Trophoblast cell (in vitro differentiated cells and primary cell): ENCODE measurements at places on chromosomes 4 and X.
A peak's percentile ranks its signal among the peaks of the same experiment; 100 is the strongest.

DNA sequence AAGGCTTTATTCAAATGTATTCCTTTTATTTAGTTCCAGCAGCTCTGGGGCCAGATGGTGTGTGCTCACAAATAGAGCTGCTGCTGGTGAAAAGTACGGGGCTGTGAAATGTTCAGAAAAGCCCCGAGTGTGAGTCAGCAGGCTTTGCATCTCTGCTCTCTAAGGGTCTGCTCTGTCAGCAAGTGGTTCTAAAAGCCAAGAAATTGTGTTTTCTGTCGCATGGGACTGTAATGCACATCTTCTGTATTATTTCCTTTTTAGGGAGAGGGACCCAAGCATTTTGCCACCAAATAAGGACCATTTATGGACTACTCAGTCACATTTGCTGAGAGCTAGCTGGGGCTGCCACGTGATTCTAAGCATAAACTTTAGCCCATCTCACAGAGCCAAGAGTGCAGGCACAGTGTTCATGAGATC, 82.9 kb upstream of the NHS start:
- H3K27ac ChIP-seq, result no peak overlapping the region
- no peak overlapping the region for H3K4me3 ChIP-seq
- peaks cover 4% of the 10 kb centered on the region for H3K4me1 ChIP-seq
- no peaks in the 10 kb centered on the region for H3K36me3 ChIP-seq
- DNase-seq, result no peak

DNA sequence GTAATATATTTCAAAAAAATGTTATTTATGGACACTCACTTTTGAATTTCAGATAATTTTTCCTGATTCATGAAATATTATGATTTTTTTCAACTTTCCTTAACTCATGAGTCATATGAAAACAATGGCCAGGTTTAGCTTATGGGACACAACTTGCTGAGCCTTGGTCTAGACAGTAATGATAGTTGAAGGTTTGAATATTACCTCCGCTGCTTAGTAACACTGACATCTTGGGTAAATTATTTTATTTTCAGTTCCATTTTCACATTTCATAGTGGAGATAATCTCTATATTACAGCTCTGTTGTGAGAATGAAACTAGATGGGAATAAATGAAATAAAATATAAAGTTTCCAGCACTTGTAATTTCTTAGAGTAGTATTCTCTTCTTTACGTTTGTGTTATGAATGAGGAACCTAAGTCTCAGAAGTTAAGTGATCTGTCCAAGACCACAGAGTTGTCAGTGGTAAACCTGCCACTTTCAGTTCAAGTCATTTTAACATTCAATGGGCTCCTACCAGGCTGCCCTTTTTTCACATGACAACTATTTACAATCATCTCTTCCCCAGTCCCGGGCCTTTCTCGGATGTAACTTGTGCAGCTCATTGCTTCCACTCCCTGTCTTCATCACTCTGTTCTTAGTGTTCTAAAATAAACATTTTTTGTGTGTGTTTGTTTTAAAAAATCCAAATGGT, 46.8 kb upstream of the GC start:
- no peak overlapping the region for H3K27ac ChIP-seq
- H3K4me1 ChIP-seq, result peaks cover 2% of the 10 kb centered on the region

DNA sequence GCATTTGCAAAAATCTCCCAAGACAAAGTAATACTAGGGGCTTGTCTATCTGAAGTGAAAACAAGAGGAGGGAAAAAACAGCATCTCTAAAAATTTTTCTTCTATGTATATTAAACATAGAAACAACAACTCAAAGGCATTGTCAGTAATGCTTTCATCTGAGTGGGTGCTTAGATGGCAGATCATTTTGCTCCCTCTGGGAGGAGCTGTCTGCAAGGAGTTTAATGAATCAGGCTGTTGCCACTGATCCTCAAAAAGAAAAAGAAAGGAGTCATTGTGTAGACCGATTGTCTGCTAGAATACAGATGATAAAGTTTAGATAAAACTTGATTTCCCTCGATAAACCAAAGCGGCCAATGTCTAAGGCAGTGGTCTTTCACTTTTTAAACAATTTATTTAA, 49.7 kb upstream of the KLHL8 start:
- H3K27me3 ChIP-seq, result no peaks in the 10 kb centered on the region
- no peak overlapping the region for H3K4me3 ChIP-seq
- no peak overlapping the region for H3K27ac ChIP-seq
- H3K36me3 ChIP-seq, result no peaks in the 10 kb centered on the region
- no peaks in the 10 kb centered on the region for H3K4me1 ChIP-seq

- no peak overlapping the region for H3K4me3 ChIP-seq
- no peaks in the 10 kb centered on the region for H3K27me3 ChIP-seq
These were observed 505.6 kb downstream of the RAPGEF2 start for GRCh38 chr4:159608436-159608835.

DNA sequence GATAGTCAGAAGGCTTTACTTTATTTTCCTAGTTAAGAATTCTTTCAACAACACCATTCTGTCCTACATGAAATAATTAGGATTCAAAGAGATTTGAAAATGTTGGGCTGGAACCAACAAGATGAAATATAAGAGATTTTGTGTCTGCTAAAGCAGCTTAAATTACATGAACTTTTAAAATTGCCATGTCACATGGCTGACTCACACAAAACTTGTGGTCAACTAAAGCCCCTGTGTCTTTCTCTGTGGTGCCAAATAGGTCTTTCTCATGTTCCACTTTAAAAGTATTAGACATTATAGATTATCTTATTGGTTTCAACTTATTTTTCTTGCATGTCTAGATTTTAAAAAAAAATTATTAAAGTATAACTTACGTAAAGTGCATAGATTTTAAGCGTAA, 60.8 kb upstream of the FHL1 start:
- H3K36me3 ChIP-seq, result no peaks in the 10 kb centered on the region
- DNase-seq, result no peak
- no peaks in the 10 kb centered on the region for H3K4me1 ChIP-seq
- H3K27me3 ChIP-seq, result no peaks in the 10 kb centered on the region

- no peaks in the 10 kb centered on the region for H3K27me3 ChIP-seq
- no peak overlapping the region for H3K4me3 ChIP-seq
- H3K27ac ChIP-seq, result no peak overlapping the region
- peaks cover 2% of the 10 kb centered on the region for H3K4me1 ChIP-seq
- H3K36me3 ChIP-seq, result no peaks in the 10 kb centered on the region
- DNase-seq, result no peak
These were observed 35.3 kb downstream of the RBPJ start for GRCh38 chr4:26356081-26356501.

GRCh38 chrX:78019586-78020483, 50.4 kb upstream of the PGAM4 start:
- H3K27me3 ChIP-seq, result no peaks in the 10 kb centered on the region
- DNase-seq, result no peak
- no peaks in the 10 kb centered on the region for H3K36me3 ChIP-seq
- no peak overlapping the region for H3K27ac ChIP-seq
- H3K4me3 ChIP-seq, result no peak overlapping the region
- no peaks in the 10 kb centered on the region for H3K4me1 ChIP-seq

- peak; percentile 67 for DNase-seq
- H3K27me3 ChIP-seq, result no peaks in the 10 kb centered on the region
- H3K4me1 ChIP-seq, result peaks cover 3% of the 10 kb centered on the region
These were observed 17.0 kb upstream of the PAPSS1 start for GRCh38 chr4:107736924-107737448.

- H3K4me1 ChIP-seq, result no peaks in the 10 kb centered on the region
- no peak overlapping the region for H3K4me3 ChIP-seq
- no peaks in the 10 kb centered on the region for H3K36me3 ChIP-seq
- H3K27ac ChIP-seq, result no peak overlapping the region
These were observed 47.9 kb upstream of the BLTP1 start for GRCh38 chr4:122104184-122104583.

- H3K4me3 ChIP-seq, result no peak overlapping the region
- H3K27me3 ChIP-seq, result no peaks in the 10 kb centered on the region
- H3K27ac ChIP-seq, result no peak overlapping the region
- no peaks in the 10 kb centered on the region for H3K4me1 ChIP-seq
- no peaks in the 10 kb centered on the region for H3K36me3 ChIP-seq
- no peak for DNase-seq
These were observed 669.8 kb downstream of the IQCM start for GRCh38 chr4:149145803-149146202.

DNA sequence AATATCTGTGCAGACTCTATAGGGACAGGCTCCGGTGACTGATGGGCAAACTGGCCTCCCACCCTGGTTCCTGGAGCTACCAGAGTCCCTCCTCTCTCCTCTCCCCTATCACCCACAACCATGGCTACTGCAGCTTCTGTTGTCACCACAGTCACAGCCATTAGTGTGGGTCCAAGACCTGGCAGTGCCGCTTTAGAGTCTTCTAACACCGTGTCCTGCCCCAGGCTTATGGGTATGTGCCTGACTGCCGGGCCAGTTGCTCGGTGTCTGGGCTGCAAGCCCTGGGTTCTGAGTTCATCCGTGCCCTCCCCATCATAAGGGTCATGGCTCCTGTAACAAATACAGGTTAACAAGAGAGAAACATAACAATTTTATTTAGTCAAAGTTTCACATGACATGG, 85.4 kb downstream of the FNIP2 start:
- no peak for DNase-seq
- no peaks in the 10 kb centered on the region for H3K36me3 ChIP-seq

- H3K36me3 ChIP-seq, result peaks cover 9% of the 10 kb centered on the region
- H3K4me1 ChIP-seq, result peaks cover 1% of the 10 kb centered on the region
- H3K4me3 ChIP-seq, result peak overlapping the region; percentile 84
- no peaks in the 10 kb centered on the region for H3K27me3 ChIP-seq
- peak overlapping the region; percentile 18 for H3K27ac ChIP-seq
These were observed 572 bp downstream of the EXOSC9 start for GRCh38 chr4:121801715-121802075.

DNA sequence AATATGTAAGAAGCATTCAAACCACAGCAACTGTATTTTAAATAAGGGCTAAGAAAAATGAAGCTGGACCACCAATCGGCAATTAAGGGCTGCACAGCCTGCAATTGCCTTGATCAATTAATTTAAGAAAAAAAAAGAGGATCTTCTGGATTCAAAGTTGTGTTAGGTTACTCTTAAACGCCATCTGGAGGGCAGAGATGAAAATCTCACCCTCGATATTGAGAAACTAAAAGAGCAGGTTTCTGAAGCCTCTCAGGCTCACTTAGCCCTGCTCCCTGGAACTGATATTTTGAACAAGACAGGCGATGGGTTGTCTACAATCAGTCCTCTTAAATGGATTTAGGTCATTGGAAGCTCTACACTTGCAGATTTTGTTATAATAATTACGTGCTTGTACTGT, 579.4 kb downstream of the GRXCR1 start:
- no peaks in the 10 kb centered on the region for H3K36me3 ChIP-seq
- H3K4me1 ChIP-seq, result no peaks in the 10 kb centered on the region
- H3K27ac ChIP-seq, result no peak overlapping the region
- H3K27me3 ChIP-seq, result no peaks in the 10 kb centered on the region

GRCh38 chr4:76563454-76564122, 128.6 kb downstream of the SHROOM3 start:
- H3K27me3 ChIP-seq, result no peaks in the 10 kb centered on the region
- DNase-seq, result peak; percentile 62
- no peaks in the 10 kb centered on the region for H3K36me3 ChIP-seq

- H3K4me3 ChIP-seq, result no peak overlapping the region
- no peaks in the 10 kb centered on the region for H3K27me3 ChIP-seq
- no peaks in the 10 kb centered on the region for H3K4me1 ChIP-seq
- H3K36me3 ChIP-seq, result no peaks in the 10 kb centered on the region
These were observed 221.2 kb downstream of the SLC4A4 start for GRCh38 chr4:71559957-71560571.

DNA sequence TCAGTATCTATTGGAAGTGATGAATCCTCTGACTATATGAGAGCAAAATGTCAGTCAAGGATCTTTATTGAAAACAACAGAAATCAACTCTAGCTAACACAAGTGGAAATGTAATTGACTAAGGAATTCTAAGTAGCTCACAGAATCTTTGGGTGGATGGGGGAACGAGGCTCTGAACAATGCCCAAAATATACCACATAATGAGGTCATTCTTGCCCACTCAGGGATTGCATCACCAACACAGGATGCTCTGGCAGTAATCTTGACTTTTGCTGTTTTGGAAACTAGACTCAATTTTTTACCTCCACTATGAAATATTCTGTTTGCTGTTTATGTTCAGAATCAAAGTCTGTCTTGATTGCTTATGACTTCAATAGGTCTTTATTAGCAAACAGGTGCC, 127.4 kb upstream of the UNC5C start:
- H3K36me3 ChIP-seq, result no peaks in the 10 kb centered on the region
- peaks cover 4% of the 10 kb centered on the region for H3K4me1 ChIP-seq
- H3K27ac ChIP-seq, result no peak overlapping the region
- no peaks in the 10 kb centered on the region for H3K27me3 ChIP-seq

- no peak overlapping the region for H3K27ac ChIP-seq
- no peak overlapping the region for H3K4me3 ChIP-seq
These were observed 355.7 kb downstream of the HS3ST1 start for GRCh38 chr4:11072999-11073398.

DNA sequence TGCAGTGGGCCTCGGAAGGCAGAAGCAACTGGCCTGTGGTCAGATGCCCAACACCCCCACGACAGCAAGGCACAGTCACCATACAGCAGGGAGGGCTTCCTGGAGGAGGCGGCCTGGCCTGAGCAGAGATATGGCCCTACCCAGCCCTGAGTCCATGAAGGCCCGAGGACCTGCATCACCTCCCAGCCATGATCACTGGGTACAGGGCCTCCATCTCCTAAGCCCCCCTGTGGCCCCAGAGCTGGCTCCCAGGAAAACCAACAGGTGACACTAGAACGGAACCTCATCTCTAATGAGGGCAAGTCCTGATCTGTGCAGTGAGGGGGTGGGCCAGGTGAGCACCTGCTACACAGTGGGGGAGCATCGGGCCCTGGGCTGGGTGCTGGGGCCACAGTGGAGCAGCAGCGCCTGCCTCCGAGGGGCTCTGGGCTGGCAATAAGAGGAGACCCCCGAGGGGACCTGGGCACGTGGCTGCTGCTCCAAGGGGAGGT, 26.2 kb upstream of the MXD4 start:
- H3K4me1 ChIP-seq, result no peaks in the 10 kb centered on the region
- no peak overlapping the region for H3K4me3 ChIP-seq
- no peak for DNase-seq
- no peak overlapping the region for H3K27ac ChIP-seq
- H3K36me3 ChIP-seq, result no peaks in the 10 kb centered on the region
